SJSA1 (cell line): ENCODE measurements at places on chromosomes 4 and X.

DNA sequence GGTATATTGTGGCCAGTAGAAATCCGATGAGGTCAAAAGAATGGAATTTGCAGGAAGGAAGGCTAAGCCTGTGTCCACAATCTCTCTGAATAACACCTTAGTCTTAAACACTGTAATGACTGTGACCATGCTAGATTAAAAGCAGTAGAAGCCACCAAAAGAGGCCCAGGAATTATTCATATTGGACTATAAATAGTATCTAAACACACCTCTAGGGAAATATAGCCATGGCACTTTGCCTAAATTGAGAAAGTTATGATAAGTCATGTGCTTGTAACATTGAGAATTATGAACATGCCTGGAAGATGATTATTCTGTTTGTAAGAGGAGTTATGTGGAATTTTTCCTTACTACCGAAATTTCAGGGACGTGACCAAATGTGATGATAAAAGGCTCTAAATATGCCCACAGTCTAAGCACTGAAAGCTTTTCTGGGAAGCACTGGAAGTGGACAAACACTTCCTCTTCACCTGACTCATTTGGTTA lies 298.5 kb downstream of the KCTD8 start:
- DNase-seq = no peak

- no peak for DNase-seq
Observed at GRCh38 chrX:37955273-37955672, 51.1 kb upstream of the SYTL5 start.

DNA sequence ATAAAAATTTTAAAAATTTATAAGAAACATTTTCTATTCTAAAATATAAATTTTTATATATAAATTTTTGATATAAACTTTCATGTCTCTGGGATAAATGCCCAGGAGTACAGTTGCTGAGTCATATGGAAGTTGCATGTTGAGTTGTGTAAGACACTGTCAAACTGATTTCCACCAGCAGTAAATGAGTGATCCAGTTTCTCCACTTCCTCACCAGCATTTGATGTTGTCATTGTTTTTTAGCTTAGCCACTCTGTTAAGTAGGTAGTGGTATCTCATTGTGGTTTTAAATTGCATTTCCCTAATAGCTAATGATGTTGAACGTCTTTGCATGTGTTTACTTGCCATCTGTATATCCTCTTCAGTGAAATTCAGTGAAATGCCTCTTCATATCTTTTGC lies 66.5 kb downstream of the MAMLD1 start:
- DNase-seq = no peak

GRCh38 chr4:92447255-92447905 lies 143.6 kb downstream of the GRID2 start:
- no peak for DNase-seq

DNA sequence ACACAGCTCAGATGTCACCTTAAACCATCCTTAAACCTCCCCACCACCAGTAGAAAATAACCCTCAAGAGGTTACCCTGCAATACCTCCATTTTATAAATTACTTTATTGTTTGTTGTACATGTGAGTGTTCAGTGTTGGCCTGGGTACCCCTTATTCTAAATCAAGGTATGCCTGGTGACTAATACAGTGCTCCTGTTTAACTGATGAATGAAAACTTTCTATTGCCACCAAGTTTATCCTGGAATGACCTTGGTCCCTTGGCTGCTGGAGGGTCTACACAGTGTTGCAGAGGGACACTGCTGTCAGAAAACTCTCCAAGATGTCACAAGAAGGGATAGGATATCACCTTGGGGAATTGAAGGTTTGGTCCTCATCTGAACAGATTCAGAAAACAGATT lies 7.3 kb upstream of the TXLNG start:
- no peak for DNase-seq

DNA sequence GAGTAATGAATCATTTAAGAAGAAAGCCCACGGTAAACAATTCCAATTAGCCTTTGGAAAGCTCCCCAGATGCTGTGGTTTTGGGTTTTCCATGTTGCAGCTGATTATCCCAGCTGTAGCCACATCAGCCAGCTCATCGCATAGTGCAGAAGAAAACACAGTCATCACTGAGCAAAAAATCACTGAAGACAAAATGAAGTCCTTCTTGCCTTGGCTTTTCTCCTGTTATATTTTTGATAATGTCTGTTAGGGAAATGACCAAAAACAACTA lies 193.0 kb upstream of the C1QTNF7 start:
- DNase-seq = peak; percentile 64

DNA sequence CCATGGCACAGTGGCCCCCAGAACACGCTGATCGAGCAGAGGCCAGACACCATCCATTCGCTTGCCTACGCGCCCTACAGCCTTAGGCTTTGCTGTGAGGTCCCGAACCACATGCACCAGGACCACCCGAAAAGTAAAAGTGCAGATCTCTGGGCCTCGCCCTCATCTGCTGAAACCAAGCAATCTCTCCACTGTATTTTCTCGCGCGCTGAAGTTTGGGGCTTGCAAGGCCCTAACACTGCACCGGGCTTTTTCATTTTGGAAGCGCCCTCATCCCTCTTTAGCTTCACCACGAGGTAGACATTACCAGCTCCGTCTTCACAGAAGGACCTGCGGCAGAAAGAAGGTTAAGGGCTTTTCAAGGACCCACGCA lies 21.2 kb downstream of the NKX3-2 start:
- no peak for DNase-seq
